ENCODE measurements at places on chromosomes 12 and 14.

- DNase-seq: no peak
Observed at GRCh38 chr12:4829793-4830162, 79.9 kb upstream of the KCNA1 start.

GRCh38 chr12:123075646-123076171 lies 75.2 kb downstream of the PITPNM2 start:
- DNase-seq: no peak

GRCh38 chr12:77923882-77924281 lies 93.2 kb downstream of the NAV3 start:
- DNase-seq: no peak

GRCh38 chr12:67446716-67447115 lies 177.6 kb downstream of the CAND1 start:
- no peak for DNase-seq

- DNase-seq: no peak
Observed at GRCh38 chr14:68507544-68508081, 285.3 kb downstream of the ZFP36L1 start.

DNA sequence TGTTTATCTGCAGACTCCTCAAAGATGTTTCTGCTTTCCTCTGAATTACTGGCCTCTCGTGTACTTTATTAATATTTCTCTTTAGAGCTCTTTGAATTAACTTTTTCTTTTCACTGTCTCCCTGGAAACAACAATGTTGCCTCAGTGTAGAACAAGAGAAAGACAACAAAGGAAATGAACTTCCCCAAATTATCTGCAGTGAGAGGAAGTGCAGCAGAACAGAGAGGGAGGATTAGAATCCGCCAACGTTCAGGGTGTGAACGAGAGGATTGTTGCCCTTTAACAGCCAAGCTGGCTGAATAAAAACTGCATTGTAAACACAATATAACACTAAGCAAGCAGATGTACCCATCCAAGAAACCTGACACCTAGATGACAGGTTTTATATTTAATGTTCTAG lies 375.9 kb downstream of the GALC start:
- DNase-seq: no peak

DNA sequence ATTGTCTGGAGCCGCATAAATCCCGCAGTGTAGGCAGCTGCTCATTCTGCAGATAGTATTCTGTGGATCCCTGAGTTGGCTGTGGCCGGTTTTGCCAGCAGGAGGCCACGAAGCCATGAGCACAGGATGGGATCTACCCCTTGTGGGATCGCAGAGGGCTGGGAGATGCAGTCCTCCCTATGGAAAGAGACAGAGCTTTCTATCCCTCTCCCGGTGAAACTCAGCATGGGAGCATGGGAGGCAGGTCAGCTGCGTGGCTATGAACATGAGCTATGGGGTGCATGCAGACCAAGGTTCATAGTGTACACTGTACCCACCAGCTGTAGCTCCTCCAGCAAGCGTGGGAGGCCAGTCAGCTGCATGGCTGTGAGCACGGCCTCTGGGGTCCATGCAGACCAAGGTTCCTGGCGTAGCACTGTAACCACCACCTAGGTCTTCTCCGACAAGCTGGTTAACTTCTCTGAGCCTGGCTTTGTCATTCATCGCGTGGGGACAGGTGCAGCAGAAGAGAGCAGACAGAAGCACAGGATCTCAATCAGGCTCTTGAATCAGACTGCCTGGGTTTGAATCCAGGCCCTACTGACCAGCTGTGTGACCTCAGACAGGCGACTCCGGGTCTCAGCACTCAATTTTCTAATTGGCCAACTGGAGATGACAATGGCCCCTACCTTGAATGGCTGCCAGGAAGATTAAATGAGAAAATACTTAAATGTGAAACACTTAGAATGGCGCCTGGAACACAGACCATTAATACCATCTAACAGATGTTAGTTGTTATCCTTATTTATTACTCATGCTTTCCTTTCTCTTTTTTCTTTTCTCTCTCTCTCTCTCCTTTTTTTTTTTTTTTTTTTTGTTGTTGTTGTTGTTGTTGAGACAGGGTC lies 6.0 kb downstream of the BDKRB1 start:
- no peak for DNase-seq

DNA sequence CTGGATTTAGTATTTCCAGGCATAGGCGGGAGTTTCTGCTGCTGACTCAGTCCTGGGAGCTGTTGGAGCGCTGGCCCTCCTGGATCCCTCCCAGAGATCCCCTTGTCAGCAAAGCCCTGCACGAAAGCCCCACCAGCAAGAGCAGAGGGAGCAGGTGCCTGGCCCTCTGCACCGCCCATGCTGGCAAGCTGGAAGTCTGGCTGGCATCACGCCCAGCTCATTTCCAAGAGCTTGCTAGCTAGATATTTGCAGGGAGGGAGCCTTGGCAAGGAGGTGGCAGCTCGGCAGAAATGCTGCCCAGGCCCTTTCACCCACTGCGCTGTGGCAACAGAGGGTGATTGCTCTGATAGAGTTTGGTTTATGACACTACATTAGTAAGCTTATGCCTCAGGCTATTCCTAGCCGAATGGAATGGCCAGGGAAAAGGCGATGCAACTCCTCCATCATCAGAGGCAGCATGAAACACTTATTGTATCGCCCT lies 193.9 kb downstream of the EMP1 start:
- peak; percentile 96 for DNase-seq

- no peak for DNase-seq
Observed at GRCh38 chr12:46438719-46439319, 66.2 kb upstream of the SLC38A2 start.

DNA sequence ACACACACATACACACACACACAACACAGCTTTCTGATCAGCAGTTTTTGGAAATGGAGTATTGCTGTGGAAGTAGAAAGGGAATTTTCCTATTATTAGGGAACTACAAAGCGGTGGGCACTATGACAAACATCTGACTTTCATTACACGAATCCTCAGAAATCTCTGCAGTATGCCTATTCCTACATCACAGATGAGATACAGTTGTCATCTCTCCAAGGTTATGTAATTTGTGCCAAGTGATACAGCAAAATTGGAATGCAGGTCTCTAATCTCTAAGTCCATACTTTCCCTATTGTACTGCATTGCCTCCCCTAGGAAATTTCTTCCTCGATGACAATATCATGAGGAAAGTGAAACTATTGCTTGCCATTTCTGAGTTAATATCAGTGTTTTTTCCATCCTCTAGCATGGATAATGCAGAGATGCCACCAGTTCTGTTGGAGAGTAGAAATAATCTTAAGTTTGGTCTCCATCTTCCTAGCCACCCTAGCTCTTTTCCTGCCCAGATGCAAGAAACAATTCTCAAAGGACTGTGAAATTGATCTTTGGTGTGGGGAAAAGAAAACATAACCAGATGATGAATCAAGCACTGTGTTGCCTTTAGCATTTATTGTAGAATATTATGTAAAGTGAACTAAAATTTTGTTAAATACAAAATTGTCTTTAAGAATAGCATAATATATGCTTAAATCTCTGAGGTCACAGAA lies 94.7 kb downstream of the ERGIC2 start:
- DNase-seq: no peak

GRCh38 chr12:14284184-14284722 lies 81.2 kb upstream of the ATF7IP start:
- DNase-seq: no peak

DNA sequence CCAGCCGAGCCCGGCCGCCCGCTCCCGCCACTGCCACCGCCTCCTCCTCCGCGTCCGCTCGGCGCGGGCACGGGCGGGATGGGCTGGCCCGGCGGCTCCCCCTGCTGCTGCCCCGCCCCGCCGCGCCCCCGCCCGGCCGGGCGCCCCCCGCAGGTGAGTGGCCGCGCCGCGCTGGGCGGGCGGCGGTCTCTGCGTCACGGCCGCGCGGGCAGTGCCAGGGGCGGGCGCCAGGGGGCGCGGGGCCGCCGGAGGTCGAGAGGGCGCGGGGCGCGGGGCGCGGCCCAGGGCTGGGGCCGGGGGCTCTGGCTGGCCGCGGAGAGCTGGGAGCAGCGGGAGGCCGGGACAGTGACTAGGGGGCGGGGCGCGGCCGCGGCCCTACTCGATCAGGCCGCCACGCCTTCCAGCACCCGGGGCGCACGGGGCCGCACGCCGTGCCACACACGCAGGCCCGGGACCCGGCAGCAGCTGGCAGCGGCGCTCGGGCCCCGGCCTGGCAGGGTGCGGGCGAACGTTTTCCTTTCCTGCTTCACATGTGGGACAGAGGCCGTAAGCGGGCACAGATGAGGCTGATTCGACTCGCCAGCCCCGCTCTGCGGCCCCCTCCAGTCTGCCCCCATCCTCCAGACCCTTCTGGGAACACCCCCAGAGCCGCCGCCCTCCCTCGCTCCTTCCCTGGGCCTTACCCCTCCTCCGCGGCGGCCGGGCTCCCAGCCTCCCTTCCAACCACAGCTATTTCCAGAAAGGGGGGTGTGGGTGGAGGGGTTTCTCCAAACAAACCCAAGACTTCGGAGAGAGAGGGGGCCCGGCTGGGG lies 2.4 kb upstream of the TNS2 start:
- DNase-seq: no peak

GRCh38 chr12:49964849-49965624 lies 3.4 kb downstream of the AQP5 start:
- no peak for DNase-seq

GRCh38 chr14:99383472-99384449 lies 96.9 kb downstream of the SETD3 start:
- no peak for DNase-seq

DNA sequence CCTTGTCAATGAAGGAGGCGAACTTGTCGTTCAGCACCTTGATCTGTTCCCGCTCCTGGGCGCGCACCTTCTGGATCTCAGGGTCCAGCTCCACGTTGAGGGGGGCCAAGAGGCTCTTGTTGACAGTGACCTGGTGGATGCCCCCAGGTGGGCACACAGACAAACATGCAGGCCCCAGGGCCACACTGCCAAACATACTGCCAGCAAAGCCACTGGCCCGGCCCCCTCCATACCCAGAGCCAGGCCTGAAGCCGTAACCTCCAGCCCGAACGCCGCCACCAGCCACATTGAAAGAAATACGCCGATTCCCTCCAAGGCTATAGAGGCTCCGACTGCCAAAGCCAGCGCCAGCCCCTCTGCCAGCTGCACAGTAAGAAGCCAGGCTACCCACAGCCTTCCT lies 337 bp downstream of the KRT74 start:
- DNase-seq: no peak

GRCh38 chr12:108884116-108885012 lies 4.5 kb downstream of the DAO start:
- no peak for DNase-seq

DNA sequence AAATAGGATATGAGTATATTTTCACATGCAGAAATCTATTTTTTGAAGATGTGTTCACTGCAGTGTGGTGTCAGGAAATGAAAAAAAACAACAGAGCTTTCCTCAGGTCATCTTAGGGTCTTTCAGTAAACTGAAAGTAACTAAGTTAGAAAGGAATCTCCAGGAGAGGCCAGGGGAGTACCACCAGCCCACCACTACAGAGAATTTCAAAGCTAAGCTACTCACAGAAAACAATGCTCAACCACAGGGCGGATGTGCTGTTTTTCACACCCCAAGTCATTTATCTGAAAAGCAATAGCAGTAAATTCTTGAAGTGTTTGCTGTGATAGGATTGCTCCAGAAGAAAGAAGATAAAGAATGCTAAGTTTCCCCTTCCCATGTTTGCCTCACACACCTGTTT lies 79.0 kb downstream of the IFNG start:
- DNase-seq: no peak

- DNase-seq: no peak
Observed at GRCh38 chr14:90940318-90940962, 120.0 kb downstream of the RPS6KA5 start.

DNA sequence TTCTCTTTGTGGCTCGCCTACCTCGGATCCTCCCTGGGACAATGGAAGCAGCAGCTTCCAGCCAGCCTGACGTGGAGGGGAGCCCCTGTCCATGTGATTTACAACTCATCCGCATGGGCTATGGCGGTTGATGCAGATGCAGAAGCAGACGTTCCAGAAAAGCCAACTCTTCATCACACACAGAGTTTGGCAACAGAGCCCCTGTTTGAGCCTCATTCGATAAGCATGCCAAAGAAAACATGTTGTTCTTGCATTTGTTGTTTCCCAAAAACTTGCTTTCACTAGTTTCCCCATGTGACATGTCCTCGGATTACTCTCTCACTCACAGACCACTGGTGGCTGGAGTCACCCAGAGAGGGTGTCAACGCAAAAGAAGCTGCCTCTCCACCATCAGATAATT lies 16.4 kb upstream of the TC2N start:
- no peak for DNase-seq

DNA sequence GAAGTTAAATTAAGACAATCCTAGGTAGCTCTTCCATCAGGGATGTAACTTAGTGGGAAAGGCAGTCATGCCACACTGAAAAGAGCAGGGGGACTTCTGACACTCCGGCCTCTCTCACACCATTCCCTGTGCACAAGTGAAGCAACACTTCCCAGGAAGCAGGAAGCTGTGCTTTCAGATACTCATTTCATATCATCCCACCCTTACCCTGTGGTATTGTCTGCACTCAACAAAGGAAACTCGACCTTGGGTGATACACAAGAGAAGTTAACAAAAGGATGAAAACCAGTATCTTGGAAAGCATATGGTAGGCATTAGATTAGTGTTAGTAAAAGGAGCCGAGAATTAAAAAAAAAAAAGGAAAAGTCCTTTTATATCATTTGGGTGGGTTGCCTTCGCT lies 61.3 kb upstream of the MDM1 start:
- DNase-seq: no peak

DNA sequence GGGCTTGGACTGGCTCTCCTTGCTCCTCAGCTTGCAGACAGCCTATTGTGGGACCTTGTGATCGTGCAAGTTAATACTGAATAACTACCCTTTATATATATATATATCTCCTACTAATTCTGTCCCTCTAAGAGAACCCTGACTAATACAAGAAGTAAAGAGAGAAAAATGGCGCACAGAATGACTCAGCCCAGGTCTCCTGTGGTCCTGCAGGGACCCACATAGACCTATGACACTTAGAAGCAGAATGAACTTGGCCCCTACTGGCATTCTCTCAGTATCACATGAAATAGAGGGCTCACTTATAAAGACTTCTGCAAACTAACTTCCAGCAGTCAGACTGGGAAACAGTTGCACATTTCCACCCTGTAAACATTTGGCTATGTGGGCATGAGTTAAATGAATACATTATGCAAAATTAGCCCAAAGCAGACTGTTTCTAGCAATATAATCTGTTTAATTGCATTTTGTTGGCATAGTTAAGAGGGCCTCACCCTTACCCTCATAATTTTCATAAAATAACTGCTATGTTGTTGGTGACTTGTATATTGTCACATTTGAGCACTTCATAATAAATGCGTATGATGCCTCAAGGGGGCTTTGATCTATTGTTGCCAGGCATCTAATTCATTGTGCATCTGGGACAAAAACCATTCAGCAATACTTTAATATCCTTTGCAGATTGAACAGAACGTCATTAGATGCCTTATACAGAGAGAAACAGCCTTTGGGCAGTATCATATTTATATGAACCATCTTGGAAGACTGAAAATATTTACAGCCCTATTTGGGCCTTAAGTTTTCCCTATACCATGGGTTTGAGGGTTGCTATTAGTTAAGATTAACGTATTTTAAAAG lies 349.7 kb upstream of the DIO2 start:
- no peak for DNase-seq

- DNase-seq: no peak
Observed at GRCh38 chr14:99037777-99038430, 234.1 kb downstream of the BCL11B start.

All from retinal pigment epithelial cell (primary cell).